ENCODE measurements at places on chromosomes 2 and 18.

DNA sequence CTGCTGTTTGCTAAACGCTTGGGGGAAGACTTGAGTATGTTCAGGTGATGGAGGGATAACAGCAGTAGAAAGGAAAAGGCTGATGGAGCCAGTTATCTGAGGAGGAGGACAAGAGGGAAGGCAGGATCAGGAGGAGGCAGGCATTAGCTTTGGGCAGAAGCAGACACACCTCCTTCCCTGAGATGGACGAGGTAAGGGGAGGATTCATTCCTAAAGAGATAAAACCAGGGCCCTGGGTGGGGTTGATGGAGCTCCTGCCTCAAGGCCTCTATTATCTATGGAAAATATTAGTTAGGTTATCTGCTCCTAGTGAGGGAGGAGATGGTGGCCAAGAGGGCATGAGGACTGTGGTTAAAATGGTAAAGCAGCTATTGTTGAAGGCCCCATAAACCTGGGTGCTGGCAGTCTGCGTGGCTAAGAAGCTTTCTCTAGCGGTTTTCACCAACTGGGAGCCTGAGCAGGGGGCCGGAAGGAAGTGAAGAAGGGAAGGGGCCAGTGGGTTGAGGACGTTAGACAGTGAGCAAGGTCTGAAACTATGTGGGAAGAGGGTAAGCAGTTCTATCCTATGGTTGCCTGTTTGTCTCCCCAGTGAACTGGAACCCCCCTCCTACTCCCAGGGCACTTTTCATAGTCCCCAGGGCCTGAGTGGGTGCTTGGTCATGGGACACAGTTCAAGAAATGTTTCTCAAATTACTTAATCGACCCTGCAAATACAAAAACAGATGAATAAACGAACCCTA lies 56.6 kb upstream of the HK2 start:
- no peak for DNase-seq

DNA sequence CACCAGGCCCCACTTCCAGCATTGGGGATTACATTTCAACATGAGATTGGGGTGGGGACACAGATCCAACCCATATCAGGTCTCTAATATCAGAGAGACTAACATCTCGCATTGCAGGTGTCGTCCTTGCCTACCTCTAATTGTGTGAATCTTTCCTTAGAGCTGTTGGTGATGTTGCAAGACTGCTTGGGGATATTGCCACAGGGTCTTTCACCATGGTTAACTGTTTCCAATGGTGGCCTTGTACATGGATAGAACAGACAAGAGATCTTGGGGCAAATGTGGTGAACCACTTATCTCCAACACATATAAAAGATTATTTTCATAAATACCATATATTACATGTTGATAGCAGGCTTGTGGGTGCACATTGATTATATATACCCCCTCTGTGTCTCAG lies 270.3 kb upstream of the LINC00305 start:
- DNase-seq: no peak

- no peak for DNase-seq
Measured at GRCh38 chr2:102239344-102239743, 52.5 kb downstream of the IL1RL2 start.

- no peak for DNase-seq
Measured at GRCh38 chr18:78624646-78625279, 354.9 kb upstream of the SALL3 start.

- DNase-seq: no peak
Measured at GRCh38 chr18:63031375-63031774, 288.2 kb downstream of the BCL2 start.

- DNase-seq: no peak
Measured at GRCh38 chr2:185802926-185803325, 64.3 kb downstream of the FSIP2 start.

DNA sequence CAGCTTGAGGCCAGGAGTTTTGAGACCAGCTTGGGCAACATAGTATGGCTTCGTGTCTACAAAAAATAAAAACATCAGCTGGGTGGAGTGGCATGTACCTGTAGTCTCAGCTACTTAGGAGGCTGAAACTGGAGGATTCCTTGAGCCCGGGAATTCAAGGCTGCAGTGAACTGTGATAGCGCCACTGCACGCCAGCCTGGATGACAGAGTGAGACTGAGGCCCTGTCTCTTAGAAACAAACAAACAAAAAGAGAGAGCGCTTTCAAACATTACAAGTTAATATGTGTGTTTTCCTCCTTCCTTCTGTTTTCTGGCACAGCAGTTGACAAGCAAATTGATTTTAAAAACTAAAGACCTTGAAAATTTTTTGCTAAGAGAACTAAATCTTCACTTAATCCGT lies 9.9 kb downstream of the EPC2 start:
- no peak for DNase-seq

- no peak for DNase-seq
Measured at GRCh38 chr2:238684362-238685326, 163.2 kb upstream of the TWIST2 start.

DNA sequence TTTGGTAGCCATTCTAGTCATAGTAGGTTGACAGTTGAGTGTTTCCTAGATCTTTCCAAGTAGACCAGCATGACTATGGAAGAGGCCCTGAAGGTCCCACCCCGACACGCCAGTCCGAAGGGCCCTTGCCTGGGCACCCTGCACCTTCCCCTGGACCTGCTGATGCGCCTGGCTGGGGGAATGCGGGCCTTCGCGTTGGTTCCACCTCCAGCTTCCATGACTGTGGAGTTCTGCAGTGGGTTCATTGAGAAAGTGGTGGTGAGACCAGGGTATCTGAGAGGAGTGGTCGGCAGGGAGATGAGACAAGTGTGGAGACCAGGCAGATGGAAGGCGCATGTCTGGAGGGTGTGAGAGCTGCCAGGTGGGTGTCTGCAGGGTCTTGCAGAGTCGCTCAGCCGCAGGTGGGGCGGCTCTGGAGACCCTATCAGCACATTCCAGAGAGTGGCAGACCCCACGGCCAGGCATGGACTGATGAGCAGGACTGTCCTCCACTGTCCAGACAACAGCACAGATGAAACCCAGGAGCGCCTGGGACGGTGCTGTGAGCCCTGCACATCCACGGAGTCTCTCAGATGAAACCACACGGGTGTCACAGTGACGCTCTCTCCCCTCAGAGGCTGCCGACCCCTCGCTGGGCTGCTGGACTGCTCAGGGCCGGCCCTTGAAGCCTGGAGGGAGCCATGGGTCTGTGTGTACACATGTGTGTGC lies 182.5 kb upstream of the HDAC4 start:
- no peak for DNase-seq

DNA sequence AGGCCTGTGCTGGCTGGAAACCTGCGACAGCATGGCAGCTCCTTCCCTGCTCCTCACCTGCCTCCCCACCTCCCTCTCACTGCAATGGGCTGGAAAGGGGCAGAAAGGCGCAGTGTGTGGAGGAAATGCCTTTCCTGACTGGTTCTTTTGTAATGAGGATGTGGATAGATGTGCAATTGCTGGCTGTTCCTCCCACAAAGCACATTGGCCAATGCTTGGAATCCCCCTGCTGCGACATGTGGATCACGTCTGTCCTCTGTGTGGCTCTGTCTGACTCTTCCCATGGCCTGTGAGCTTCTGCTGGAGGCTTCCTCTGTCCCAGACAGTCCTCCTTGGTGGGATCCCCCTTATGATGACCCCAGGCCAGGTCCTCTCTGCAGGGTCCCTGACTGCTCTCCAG lies 172.5 kb downstream of the NCK2 start:
- no peak for DNase-seq

DNA sequence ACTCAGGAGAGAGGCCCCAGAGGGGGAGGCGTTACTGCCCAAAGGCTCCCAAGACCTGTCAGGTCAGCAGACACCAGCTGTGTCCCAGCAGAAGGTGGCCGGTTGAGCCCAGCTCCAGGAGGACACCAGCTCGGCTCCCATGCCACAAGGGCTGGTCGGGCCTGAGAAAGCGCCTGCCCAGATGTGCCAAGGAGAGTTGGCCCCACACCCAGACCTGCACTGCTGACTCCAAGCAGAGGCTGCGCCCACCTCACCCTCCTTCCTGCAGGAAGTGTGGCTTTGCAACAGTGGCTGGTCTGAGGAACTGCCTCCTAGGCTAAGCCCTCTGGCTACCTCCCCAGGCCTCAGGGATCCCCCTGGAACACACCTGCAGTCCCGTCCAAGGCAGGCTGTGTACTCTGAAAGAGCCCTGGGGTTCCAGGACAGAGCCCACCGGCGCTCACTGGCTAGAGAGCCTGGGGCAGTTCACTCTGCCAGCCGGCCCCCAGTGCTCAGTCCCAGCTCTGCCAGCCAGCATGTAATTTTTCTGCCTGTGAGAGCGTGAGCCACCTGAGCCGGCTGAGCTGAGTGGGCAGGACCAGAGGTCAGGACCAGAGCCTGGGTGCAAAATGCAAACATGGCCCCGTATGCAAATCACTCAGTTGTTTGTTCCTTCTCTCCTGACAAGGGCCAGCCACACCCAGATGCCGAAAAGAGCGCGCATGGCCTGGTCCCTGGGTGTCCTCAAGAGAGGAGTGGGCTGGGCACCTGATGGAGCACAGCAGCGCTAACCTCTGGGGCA lies 36.9 kb upstream of the PTMA start:
- DNase-seq: no peak

DNA sequence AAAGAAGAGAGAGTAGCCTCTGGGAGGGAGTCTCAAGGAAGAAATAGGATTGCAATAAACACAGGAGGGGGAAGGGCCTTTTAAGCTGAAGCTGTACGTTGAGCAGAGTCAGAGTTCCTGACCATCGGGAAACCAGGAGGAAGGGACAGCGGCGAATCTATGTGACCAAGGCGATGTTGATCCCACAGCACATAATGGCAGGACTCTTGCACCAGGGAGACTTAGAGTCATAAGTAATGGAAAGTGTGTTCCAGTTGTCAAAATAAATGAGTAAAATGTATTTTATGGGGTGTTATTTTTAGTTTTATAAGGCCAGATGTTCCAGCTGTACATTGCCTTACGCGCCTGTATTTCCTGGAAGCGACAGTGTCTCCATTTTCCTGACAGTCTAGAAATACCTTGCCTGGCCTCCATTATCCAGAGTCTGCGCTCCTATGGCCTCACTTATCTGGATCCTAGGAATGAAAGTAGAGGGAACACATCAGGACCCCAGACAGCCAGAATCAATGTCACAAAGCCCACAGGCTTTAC lies 152.8 kb upstream of the COPS8 start:
- DNase-seq: no peak

DNA sequence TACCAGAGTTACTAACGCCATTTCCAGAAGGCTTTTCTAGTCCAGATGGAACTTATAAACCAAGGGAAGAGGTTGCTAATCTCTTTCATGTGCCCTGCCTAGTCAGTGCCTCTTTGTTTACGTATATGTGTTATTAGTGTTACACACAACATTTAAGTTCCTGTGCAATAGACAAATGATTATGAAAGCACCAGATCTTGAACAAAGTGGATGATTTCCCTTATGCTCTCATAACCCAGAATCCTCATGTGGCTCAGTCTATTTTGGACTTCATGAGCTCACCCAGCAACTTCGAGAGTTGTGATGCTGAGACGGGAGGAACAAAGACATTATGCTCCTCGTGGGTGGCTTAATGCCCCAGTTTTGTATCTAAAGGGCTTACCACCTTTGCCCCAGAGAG lies 214.4 kb upstream of the SP5 start:
- DNase-seq: no peak

- DNase-seq: no peak
Measured at GRCh38 chr18:62621546-62621945, 93.8 kb upstream of the PHLPP1 start.

DNA sequence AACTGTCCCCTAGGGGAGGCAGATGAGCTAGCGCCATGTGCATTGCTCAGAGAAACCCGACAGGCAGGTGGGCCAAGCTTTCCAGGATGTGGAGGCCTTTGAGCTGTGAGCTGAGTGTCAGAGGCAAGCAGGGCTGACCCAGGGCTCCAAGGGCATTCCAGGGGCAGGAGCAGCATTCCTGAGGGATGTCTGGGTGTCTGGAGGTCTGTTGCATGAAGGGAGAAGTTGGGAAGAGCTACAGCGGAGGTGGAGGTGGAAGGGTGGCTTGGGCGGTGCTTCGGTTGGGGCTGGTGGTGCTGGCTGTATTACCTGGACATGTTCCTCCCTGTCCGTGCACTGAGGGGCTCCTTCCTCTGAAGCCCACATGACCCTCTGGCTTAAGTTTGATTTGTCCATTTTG lies 102.8 kb downstream of the RNF144A start:
- no peak for DNase-seq

DNA sequence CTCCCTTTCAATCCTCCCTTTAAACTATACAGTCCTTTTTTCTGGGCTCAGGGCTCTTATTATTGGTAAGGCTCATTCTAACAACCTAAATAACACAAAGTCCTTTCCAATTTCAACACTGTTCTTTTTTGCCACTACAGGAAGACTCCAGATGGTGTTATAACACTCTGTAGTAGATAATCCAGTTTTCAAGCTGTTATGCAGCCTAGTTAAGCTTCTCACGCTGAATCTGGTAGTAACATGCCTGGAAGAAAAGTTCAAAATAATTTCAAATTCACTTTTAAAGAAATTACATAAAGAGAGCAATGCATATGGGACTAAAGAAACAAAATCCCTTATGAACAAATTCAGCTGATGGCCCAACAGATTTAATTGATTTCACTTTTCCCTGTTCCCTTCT lies 3.2 kb upstream of the MPP4 start:
- no peak for DNase-seq

GRCh38 chr2:240160291-240161086 lies 20.0 kb upstream of the OTOS start:
- DNase-seq: no peak
